ENCODE measurements at places on chromosomes 1 and 21.

GRCh38 chr1:26169669-26170471, at the start of gene ZNF593:
Gene ZNF593, plus strand, starts transcription at chr1:26169908. Its CDS starts 76 bp downstream, at chr1:26169984.
- peak; percentile 80 for DNase-seq

DNA sequence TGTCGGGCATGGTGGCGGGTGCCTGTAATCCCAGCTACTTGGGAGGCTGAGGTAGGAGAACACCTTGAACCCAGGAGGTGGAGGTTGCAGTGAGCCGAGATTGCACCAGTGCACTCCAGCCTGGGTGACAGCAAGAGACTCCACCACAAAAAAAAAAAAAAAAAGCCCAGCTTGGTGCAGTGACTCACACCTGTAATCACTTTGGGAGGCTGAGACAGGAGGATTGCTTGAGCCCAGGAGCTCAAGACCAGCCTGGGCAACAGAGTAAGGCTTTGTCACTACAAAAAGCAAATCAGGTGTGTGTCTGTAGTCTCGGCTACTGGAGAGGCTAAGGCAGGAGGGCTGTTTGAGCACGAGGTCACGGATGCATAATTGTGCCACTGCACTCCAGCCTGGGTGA, 5.0 kb upstream of the H6PD start:
- DNase-seq, result no peak

- no peak for DNase-seq
These were observed 1.7 kb downstream of the ANKRD65 start for GRCh38 chr1:1419363-1419812.

DNA sequence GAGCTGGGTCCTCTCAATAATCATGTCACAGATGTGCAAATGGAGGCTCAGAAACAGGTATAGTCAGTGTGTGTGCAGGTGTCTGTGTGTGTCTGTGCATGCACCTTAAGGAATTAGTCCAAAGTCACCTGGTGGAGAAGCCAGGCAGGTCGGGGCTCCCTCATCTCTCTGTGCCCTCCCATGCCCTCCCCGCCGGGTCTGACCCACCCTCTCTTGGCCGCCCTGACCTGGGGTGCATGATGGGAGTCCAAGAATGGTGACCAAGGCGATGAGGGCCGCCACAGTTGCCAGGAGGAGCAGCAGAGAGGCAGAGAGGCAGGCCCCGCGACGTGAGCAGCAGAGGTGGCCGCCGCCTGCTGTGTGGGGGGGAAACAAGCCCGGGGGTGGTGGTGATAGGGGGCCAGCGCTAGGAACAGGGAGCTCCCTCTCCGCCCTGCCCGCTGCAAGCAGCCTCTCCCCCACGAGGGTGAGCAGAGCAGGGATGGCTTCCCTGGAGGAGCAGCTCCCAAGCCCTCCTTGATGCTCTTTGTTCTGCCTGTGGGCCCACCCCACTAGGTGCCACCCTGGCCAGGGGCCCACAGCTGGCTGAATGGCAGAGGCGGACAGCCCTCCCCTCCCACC, 3.9 kb downstream of the LDLRAD1 start:
- no peak for DNase-seq

GRCh38 chr1:155122308-155122707, 5.4 kb upstream of the EFNA1 start:
- no peak for DNase-seq

GRCh38 chr1:205227584-205228013, at the start of gene TMCC2:
Gene TMCC2, plus strand, starts transcription at chr1:205227946. Its CDS starts 619 bp downstream, at chr1:205228565.
- DNase-seq, result peak; percentile 91

DNA sequence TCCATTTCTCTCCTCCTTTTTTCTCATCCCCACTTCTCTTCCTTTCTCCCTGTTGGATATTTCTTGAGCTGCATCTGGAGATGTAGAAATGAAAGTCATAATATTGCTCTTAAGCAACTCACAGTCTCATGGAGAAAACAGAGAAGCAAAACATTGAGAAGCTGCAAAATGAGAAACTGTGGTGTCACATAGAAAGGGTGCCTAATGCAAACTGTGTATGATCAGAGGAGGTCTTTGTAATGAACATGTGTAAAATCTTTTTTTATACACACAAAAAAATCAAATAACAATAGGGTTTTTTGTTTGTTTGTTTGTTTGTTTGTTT, 11.8 kb upstream of the SLAMF7 start:
- DNase-seq, result no peak

DNA sequence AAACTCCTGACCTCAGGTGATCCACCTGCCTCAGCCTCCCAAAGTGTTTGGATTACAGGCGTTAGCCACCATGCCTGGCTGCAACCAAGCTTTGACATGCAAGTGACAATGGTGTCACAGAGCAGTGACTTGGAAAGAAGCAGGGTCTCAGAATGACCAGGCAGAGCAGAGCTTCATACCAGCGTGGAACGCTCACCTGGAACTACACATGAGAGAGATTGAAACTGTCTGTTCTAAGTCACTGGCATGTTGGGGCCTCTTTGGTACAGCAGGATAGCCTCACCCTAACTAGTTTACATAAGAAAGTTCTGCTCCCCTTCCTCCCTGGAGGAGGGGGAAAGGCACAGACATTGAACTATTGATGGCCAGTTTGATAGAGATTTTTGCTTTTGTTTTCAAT, 47.5 kb upstream of the ITPKB start:
- no peak for DNase-seq

DNA sequence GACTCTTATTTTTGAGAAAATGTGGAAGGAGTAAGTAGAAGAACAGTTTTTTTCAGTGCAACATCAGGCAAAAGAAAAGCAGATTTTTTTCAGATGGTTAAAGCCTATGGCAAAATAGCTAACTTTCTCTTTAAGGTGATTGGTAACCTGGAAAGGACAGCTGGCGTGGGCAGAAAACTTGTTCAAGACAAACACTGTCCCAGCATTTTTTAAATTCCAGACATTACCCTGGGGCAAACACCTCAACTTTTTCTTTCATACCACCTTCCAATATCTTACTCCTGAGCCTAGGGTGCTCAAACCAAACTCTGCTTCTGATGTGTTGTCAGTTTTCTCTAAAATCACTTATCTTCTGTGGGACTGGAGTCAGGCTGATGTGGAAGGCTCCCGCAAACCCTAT, 2.7 kb upstream of the LEPR start:
- DNase-seq, result no peak

- no peak for DNase-seq
These were observed 23.9 kb downstream of the DNAJC16 start for GRCh38 chr1:15550573-15550972.

DNA sequence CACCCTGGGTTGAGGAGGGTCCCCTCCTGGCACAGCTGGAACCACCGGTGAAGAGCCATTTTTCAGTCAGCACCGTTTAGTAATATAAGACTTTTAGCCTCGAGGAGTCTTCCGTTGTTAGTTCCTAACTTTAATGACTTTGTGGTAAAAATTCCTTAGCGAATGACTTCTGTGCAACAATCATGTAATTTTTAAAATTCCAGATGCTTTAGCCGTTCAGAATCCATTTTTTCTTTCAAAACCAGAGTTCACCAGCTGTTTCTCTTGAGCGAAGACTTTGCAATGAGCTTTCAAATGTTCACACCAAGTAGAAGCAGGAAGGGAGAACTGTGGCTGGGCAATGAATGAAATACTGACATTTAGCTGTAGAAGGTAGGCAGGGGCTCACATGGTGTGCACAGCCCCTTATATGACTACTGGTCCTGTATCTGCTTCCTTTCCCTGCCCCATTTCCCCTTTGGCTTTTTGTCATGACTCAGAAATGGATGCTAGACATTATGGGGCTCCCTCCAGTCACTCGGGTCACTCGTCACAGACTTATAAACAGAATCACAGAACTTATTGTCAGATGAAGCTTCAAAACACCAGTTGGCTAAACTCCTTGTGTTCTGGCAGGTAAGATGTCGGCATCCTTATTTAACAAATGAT, 4.1 kb downstream of the DISC1 start:
- no peak for DNase-seq

- DNase-seq, result no peak
These were observed 27.7 kb downstream of the TRABD2B start for GRCh38 chr1:47969478-47969877.

DNA sequence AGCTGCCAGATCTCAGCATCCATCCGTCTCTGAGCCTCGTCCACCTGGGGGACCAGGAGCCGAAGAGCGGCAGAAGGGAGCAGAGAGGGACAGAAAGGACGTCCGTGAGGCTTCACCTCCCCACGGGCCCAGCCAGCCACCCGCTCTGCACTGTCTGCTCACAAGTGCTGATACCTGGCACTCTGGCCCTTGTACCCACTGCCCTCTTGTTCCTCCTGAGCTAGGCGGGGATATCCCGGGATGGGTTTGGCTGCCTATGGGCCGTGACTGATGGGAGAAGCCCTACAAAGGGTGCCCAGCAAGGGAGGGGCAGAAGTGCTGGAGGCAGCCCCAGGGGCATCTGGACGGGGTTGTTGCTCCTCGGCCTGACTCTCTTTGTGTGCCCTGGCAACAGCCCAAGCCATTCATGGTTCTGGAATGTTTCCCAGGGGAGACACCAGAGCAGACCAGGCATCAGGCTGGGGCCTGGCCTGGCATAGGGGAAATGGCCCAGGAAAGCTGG, 57.6 kb downstream of the LDLRAD2 start:
- peak; percentile 69 for DNase-seq

DNA sequence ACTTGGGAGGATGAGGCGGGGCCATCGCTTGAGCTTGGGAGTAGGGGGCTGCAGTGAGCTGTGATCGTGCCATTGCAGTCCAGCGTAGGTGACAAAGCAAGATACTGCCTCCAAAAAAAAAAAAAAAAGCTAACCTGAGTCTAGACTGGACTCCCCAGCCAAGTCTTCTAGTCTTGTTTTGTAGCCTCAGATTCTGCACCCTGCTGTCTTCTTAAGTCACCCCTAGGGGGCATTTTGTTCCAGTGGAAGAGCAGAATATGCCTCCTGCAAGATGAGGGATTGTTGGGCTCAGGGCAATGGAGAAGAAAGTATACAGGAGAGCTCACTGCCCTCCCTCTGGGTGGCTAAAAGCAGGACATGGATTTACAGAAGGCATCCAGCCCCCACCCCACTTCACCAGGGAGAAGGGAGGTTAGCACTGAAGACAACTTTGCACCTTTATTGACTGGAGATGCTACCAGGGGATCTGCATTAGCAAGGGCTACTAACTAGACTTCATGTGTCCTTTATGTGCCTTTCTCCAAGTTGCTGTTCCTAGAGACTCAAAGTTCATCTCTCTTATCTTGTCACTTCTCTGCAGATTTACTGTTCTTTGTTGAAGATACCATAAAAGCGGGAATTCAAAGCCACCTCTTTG, 15.3 kb upstream of the RNF187 start:
- DNase-seq, result peak; percentile 61

GRCh38 chr1:45968941-45969666, 163.3 kb downstream of the PIK3R3 start:
- no peak for DNase-seq

DNA sequence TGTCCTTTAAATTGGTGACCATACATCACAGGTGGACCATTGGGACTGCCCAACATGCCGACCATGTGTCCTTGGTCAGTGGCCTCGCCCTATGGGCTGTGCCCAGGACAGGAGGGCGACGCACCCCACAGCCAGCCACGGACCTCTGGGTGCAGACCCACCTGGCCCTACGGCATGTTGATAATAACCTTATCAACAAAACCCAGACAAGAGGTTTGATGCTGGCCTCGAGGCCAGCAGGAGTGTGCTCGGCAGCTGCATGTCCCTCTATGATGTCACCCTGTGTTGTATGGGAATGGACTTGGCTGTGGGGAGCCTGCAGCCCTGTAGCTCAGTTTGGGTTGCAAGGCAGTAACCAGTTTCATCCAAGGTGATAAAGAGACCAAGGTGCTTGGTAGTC, 32.1 kb downstream of the SLC37A1 start:
- no peak for DNase-seq

DNA sequence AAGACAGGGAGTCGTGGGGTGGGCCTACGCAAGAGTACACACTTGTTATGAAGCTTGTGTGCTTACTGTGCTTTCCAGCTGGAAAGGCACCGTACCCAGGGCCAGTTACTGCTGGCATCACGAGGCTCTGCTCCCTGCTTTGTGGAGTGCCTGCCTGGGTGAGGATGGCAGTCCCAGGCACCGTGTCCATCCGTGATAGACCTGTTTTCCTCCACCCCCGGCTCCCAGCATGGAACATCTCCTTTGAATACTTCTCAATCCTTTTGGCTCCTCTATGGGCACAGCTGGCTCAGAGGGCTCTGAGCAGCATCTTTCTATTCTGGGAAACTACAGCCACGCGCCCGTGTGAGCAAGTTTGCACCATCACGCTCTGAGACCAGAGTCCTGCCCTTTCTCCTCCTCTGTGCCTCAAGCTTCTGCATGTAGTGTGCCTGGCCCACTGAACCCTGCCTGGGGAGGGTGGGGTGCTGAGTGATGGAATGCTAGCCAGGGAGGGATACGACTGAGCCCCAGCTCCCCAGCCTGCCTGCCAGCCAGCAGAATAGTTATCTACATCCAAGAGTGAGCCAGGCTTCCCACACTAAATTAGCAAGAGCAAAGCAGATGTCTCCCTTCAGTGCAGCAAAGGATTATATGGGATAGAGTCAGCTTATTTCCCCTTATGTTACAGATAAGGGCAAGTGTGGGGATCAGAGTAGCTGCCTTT, 7.1 kb upstream of the TNR start:
- no peak for DNase-seq

- no peak for DNase-seq
These were observed 314 bp downstream of the DPH5 start for GRCh38 chr1:101025283-101025656.

GRCh38 chr1:18951416-18951815, 5.1 kb downstream of the IFFO2 start:
- no peak for DNase-seq

- no peak for DNase-seq
These were observed 536 bp upstream of the EXO1 start for GRCh38 chr1:241847540-241847795.

DNA sequence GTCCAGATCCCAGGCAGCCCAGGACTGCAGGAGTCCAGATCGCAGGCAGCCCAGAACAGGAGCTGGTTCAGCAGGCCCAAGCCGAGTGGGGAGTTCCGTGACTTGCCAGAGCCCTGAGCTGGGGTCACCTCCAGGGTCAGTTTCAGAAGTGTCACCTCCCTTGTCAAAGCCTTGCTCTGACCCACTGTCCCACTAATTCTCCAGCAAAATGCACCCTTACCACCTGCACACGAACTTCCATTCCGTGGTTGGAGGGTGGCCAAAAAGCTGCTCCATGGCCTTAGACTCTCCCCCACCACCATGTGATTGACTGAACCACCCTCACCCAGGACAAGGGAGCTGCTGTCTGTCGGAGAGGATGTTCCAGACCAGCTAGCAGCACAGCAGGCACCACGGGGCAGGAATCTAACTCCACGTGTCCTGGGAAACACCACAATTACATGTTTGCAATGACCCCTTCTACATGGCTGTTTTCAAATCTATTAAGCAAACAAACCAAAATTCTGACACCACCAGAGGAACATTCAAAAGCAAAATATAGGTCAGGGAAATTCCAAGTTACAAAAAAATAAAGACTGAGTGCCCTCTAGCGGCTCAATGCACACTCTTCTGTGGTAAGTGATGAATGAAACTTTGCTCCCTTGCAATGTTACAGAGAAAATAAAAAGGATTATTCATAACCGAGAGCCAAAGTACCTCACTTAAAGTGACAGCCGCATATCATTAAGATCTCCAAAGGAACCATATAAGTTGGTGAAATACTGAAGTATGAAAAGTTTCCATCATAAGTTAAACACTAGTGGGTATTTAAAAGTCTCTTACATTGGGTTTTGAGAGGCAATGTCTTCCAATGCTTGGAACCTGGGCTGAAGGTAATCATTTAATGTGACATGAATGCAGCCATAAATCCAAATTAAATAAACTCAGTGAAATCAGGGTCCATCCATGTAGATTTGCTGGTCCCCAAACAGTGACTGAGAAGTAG, 76.3 kb downstream of the NPHP4 start:
- peak; percentile 6 for DNase-seq
